Uterus (tissue), 4 donors: ENCODE measurements at places on chromosomes 4 and X. TPM values are rescaled to one million over a fixed set of nuclear protein-coding genes. Genes with fewer than 3 reads are reported as not detected.

GRCh38 chrX:15151267-15152186 is 118.4 kb downstream of the ASB9 start:
- no peak for DNase-seq
- no peaks in the 10 kb centered on the region for H3K4me1 ChIP-seq
- no peak overlapping the region for H3K4me3 ChIP-seq
- no peak overlapping the region for H3K27ac ChIP-seq
- H3K27me3 ChIP-seq, result no peaks in the 10 kb centered on the region

DNA sequence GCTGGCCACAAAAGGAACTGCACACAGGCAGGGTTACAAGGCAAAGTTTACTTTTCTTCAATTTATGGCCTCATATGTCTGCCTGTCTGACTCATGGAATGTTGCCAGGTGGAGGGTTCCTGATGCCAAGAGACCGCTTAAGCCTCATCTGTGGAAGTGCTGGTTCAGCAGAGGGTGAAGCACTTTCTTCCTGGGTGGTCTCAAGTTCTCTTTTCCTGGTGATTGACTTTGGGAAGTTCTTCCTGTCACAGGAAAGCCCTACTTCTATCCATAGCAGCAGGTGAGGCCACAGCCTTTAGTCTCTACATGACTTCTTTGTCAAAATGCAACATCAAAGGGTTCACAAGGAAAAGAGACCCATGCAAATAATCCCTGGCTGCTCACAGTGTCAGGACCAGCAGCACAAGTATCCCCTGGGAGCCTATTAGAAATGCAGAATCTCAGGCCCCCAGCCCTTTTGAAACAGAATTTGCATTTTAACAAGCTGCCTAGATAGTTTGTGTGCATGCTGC is 81.4 kb upstream of the IGFBP7 start:
- no peak overlapping the region for H3K27ac ChIP-seq
- no peaks in the 10 kb centered on the region for H3K4me1 ChIP-seq
- no peak overlapping the region for H3K4me3 ChIP-seq
- no peak for DNase-seq

- H3K4me3 ChIP-seq, result no peak overlapping the region
- H3K27ac ChIP-seq, result no peak overlapping the region
- H3K27me3 ChIP-seq, result no peaks in the 10 kb centered on the region
- H3K4me1 ChIP-seq, result no peaks in the 10 kb centered on the region
- DNase-seq, result no peak
Measured at GRCh38 chrX:2618516-2618915, 72.6 kb upstream of the CD99 start.

- no peak overlapping the region for H3K4me3 ChIP-seq
- DNase-seq, result no peak
- no peaks in the 10 kb centered on the region for H3K4me1 ChIP-seq
- H3K36me3 ChIP-seq, result no peaks in the 10 kb centered on the region
- H3K27me3 ChIP-seq, result no peaks in the 10 kb centered on the region
Measured at GRCh38 chrX:2967998-2968909, 38.1 kb upstream of the ARSH start.

DNA sequence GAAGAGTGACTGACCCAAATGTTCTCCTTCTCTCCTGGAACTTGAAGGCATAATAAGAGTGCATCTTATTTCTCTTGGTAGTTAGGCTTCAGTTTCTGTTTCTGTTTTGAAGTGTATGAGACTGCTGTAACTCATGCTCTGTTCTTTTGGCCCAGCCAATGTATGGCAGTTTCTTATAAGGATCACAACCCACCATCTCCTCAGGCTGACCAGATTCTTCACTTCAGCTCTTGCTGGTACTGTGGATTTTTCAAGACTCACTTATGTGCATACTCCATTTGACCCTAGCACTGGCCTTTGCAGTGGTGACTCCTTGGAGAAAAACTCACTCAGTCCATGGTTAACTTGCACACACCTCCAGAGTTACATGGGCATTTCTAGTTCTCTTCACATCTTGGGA is 9.6 kb upstream of the YTHDC1 start:
- no peak overlapping the region for H3K4me3 ChIP-seq
- no peak overlapping the region for H3K27ac ChIP-seq
- no peaks in the 10 kb centered on the region for H3K36me3 ChIP-seq
- no peak for DNase-seq

- H3K27ac ChIP-seq, result no peak overlapping the region
- no peak for DNase-seq
- peaks cover 4% of the 10 kb centered on the region for H3K27me3 ChIP-seq
- H3K4me3 ChIP-seq, result no peak overlapping the region
Measured at GRCh38 chrX:123083924-123084323, 100.2 kb upstream of the GRIA3 start.

- H3K27me3 ChIP-seq, result no peaks in the 10 kb centered on the region
- no peaks in the 10 kb centered on the region for H3K4me1 ChIP-seq
- no peak for DNase-seq
- H3K36me3 ChIP-seq, result no peaks in the 10 kb centered on the region
Measured at GRCh38 chr4:117387072-117387471, 301.7 kb upstream of the TRAM1L1 start.

DNA sequence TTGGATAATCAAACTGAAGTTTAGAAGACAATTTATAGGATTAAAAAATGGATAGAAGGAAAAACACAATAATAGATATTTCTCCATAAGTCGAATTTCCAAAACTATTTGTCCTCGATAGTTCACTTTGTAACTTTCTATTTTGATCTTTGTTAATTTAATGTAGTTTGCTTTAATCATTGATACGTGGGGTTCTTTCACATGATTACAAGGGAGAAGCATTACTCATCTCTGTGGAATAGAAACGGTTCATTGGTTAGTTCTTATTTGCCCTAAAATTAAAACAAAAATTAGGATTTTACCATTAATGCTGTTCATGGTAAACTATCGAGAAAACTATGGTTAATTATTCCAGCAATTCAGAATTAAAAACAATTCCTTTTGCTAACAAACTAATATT is 2.1 kb downstream of the TET2 start:
- no peaks in the 10 kb centered on the region for H3K27me3 ChIP-seq
- H3K4me3 ChIP-seq, result peak overlapping the region; percentile 73
- DNase-seq, result no peak
- no peaks in the 10 kb centered on the region for H3K4me1 ChIP-seq
- no peaks in the 10 kb centered on the region for H3K36me3 ChIP-seq

GRCh38 chr4:99457676-99458075 is 22.5 kb upstream of the ADH7 start:
- no peak for DNase-seq
- no peak overlapping the region for H3K4me3 ChIP-seq
- no peaks in the 10 kb centered on the region for H3K4me1 ChIP-seq
- no peaks in the 10 kb centered on the region for H3K27me3 ChIP-seq
- H3K27ac ChIP-seq, result no peak overlapping the region
- H3K36me3 ChIP-seq, result no peaks in the 10 kb centered on the region

DNA sequence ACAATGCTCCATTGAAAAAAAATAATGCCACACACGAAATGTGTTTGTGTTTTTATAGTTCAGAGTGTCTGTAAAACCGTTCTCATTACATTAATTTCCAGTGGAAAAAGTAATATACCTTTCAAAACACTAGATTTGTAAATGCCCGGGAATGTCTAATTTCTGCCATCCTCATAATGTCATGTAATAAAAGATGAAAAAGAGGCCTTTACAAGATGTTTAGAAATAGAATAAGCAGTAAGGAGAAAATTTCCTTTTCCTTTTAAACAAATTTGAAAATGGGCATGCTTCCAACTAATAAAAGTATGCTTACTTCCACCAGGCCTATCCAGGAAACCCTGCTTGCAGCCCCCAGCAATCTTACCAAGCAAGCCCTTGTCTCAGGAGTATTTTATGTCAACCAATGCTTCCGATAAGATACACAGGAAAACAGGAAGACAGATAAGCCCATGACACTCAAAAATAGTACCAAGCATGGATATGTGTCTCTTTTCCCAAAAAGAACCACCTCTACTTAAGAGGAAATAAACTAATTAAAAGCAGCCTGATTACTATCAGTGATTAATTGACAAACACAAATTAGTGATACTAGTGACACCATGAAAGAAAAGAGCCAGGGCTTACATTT is 894.7 kb upstream of the INTU start:
- H3K27ac ChIP-seq, result no peak overlapping the region
- H3K4me3 ChIP-seq, result no peak overlapping the region
- DNase-seq, result no peak
- no peaks in the 10 kb centered on the region for H3K4me1 ChIP-seq
- no peaks in the 10 kb centered on the region for H3K27me3 ChIP-seq
- no peaks in the 10 kb centered on the region for H3K36me3 ChIP-seq

- no peaks in the 10 kb centered on the region for H3K4me1 ChIP-seq
- H3K4me3 ChIP-seq, result no peak overlapping the region
- no peaks in the 10 kb centered on the region for H3K27me3 ChIP-seq
- no peaks in the 10 kb centered on the region for H3K36me3 ChIP-seq
- H3K27ac ChIP-seq, result no peak overlapping the region
- DNase-seq, result no peak
Measured at GRCh38 chr4:154313004-154313585, 178.5 kb downstream of the DCHS2 start.

- no peak for DNase-seq
- H3K4me3 ChIP-seq, result no peak overlapping the region
- no peaks in the 10 kb centered on the region for H3K4me1 ChIP-seq
- no peaks in the 10 kb centered on the region for H3K27me3 ChIP-seq
- H3K27ac ChIP-seq, result no peak overlapping the region
Measured at GRCh38 chr4:69518102-69518501, 22.4 kb upstream of the UGT2B4 start.

Gene RPGR
- 33.1 TPM for total RNA-seq

Gene POU4F2
- total RNA-seq, result not detected

Gene SULT1B1
- total RNA-seq, result 2.4 TPM

Gene STIM2
- total RNA-seq, result 38.2 TPM
